Astrocyte of the spinal cord (primary cell): ENCODE measurements at places on chromosomes 3 and 15.
A peak's percentile ranks its signal among the peaks of the same experiment; 100 is the strongest.

GRCh38 chr15:73283366-73283962 lies 85.3 kb downstream of the HCN4 start:
- DNase-seq, result no peak

DNA sequence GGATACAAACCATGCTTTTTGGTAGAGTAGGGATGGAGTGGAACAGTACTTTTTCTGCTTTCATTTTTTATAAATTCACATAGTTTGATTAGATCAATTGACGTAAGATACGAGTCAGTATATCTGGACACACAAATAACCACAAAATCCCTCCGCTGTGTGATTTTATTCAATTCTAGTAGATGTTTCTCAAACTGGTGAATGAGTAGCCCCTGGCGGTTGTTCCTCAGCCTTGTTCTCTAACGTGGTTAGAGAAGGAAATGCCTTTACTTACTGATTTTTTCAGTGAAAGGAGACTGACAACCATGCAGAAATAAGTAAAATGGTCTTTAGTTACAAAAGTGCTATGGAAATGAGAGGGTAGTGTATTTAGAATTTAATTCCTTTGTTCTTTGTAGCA lies 161.0 kb downstream of the TCF12 start:
- peak; percentile 59 for DNase-seq

DNA sequence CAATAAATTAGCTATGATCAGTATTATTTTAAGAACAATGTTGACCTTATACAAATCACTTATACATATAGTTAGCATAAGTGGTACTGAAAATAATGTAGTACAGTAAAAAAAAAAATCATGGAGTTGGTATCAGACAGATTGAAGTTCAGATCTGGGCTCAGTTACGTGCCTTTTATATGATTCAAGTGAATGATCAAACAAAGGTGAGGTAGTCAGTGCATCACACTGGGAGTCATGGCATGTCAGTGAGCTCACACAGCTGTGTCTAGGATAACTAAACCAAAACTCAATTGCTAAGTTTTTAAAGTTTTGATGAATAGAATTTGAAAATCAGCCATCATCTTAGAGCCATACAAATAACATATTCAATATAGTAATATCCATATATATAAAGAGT lies 11.2 kb upstream of the CCR8 start:
- DNase-seq, result no peak

- DNase-seq, result no peak
Measured at GRCh38 chr15:99962006-99962561, 228.8 kb upstream of the LYSMD4 start.

DNA sequence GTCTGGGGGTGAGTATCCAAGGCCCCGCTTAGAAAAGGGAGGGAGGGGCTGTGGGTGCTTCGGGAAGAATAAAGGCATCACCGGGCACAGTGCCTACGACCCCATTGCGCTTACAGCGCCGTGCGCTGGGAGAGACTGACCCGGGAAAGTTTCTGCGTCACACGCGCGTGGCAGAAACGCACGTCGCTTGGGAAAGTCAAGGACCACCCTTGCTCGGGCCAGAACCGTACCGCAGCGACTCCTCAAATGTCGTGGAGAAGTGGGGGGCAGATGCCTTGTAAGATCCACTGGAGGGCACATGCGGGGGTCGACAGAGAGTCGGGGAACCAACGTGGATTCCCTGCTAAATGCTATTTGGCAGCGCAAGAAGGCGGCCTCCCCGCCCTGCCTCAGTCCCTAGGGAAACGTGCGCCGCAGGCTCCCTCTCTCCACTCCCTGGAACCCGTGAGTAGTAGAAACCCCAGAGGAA lies 2.4 kb downstream of the ADAMTS9 start:
- DNase-seq, result peak; percentile 60

DNA sequence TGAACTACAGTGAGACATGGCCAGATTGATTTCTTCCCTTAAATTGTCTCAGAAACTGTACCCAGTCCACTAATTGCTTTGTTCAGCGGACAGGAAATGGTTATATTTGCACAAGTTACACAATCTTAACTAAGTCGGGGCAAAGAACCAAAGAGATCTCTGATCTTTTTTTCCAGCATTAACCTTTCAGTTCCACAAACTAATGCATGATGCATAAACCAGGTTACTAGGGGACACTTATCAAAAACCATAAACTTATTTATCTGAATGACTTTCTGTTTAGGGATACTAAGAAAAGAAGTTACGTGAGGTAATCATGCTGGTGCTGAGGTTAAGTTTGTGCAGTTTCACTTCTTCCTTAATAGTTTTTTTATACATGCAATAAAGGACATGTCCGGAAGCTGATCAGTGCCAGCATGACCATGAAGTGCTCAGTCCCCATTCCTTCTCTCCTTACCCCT lies 22.4 kb downstream of the FNDC3B start:
- peak; percentile 56 for DNase-seq

GRCh38 chr3:191889756-191890155 lies 428.8 kb downstream of the PYDC2 start:
- no peak for DNase-seq
